ENCODE measurements at places on chromosomes 11 and 22. TPM values are rescaled to one million over a fixed set of nuclear protein-coding genes. Genes with fewer than 3 reads are reported as not detected.

DNA sequence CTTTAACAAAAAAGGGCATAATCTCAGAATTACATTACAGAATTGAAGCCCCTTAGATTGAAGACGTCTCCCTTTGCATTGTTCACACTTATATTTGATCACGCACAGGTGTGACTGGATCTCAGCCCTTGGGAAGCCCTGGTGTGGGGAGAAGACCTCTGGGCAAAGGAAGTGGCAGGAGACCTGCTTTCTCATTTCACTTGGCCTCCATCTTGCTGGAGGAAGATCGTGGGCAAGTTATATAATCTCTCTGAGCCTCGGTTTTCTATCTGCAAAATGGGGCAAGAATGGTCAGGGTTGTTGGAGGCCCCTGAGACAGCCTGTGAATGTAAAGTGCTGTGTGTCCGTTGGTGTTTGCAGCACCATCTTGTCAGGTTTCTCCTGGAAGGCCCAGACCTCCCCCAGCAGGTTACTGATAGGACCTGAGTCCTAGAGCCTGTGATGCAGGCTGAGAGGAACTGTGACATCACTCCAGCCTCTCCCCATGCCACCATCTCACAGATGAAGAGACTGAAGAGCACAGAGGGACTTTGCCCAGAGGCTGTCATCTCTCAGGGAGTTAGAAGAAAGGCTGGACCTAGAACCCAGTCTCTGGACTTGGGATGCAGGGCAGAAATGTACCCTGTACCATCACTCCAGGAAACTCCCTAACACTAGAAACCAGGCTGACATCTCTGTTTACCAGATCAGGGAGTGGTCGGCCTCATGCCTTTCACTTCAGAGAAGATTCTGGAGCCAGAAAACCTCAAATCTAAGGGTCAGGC lies 1.1 kb upstream of the APOA1 start:
- peaks cover 7% of the 10 kb centered on the region for H3K4me1 ChIP-seq
- DNase-seq, result no peak
- H3K36me3 ChIP-seq, result 0 out of 2 replicates have a peak, but pooled peaks cover 2% of the 10 kb centered on the region
- H3K27ac ChIP-seq, result no peak overlapping the region

GRCh38 chr11:7543302-7543701 lies 29.5 kb downstream of the PPFIBP2 start:
- no peak overlapping the region for H3K27ac ChIP-seq
- peaks cover 25% of the 10 kb centered on the region for H3K27me3 ChIP-seq
- no peaks in the 10 kb centered on the region for H3K36me3 ChIP-seq
- no peak overlapping the region for H3K4me3 ChIP-seq
- DNase-seq, result no peak

DNA sequence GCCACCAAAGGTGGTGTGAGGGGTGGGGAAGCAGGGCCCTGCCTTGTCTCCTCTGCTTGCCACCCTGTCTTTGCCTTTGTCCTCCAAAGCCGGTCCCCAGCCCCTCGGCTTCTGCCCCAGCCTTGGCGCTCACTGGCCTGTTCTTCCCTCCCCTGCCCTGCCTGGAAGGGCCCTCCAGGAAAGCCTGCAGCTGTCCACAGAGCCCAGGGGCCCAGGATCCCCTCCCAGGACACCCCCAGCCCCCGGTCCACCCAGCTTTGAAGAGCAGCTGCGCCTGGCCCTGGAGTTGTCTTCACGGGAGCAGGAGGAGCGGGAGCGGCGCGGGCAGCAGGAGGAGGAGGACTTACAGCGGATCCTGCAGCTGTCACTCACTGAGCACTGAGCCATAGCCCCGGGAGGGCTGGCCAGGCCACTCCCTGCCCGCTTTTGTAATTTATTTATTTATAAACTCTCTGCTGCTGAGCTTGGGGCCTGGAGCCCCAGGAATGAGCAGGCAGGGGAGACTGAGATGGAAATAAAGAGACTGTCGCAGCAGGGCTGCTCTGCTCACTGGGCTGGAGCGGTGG lies 1.3 kb upstream of the SSH3 start:
- H3K27ac ChIP-seq, result peak overlapping the region; percentile 42
- no peaks in the 10 kb centered on the region for H3K27me3 ChIP-seq
- H3K4me3 ChIP-seq, result no peak overlapping the region
- peak; percentile 49 for DNase-seq

GRCh38 chr11:116895048-116895757 lies 57.8 kb upstream of the APOA1 start:
- H3K36me3 ChIP-seq, result peaks cover 10% of the 10 kb centered on the region
- H3K4me3 ChIP-seq, result no peak overlapping the region

- H3K27me3 ChIP-seq, result no peaks in the 10 kb centered on the region
- DNase-seq, result no peak
- H3K36me3 ChIP-seq, result no peaks in the 10 kb centered on the region
- peaks cover 15% of the 10 kb centered on the region for H3K4me1 ChIP-seq
Observed at GRCh38 chr11:86184728-86185380, 59.7 kb upstream of the EED start.

The NCAM1 gene
- total RNA-seq, result not detected

- no peaks in the 10 kb centered on the region for H3K36me3 ChIP-seq
- no peak overlapping the region for H3K4me3 ChIP-seq
- H3K27ac ChIP-seq, result no peak overlapping the region
- DNase-seq, result no peak
- H3K4me1 ChIP-seq, result no peaks in the 10 kb centered on the region
- no peaks in the 10 kb centered on the region for H3K27me3 ChIP-seq
Observed at GRCh38 chr11:66800720-66801428, 42.4 kb upstream of the RCE1 start.

DNA sequence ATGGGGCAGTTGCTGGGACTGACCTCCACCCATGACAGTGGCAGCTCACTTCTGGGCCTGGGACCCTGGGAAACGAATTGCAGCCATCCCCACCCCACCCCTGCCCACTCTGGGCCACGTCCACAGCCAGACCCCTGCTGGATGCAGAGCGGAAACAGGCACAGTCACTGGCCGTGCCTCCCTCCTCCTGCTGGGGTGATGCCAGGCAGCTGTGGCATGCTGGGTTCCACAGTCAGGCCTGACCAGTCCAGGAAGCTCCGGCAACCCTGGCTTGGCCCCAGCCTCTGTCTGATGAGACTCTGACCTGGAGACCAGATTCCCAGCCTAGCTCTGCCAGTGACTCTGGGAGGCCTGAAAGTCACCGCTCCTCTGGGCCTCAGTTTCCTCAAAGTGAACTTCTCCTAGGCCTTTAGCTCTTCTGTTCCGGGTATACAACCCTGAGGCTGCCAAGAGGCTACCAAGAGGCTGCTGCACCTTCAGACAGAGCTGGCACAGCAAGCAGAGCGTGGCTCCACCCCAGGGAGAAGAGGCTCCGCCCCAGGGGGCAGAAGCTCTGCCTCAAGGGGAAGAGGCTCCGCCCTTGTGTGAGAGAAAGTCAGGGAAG lies 8.9 kb downstream of the SULT4A1 start:
- H3K4me1 ChIP-seq, result no peaks in the 10 kb centered on the region
- no peak for DNase-seq
- H3K27me3 ChIP-seq, result peaks cover 18% of the 10 kb centered on the region
- H3K36me3 ChIP-seq, result no peaks in the 10 kb centered on the region
- no peak overlapping the region for H3K27ac ChIP-seq
- H3K4me3 ChIP-seq, result no peak overlapping the region

The SLC17A6 gene
- total RNA-seq, result not detected

DNA sequence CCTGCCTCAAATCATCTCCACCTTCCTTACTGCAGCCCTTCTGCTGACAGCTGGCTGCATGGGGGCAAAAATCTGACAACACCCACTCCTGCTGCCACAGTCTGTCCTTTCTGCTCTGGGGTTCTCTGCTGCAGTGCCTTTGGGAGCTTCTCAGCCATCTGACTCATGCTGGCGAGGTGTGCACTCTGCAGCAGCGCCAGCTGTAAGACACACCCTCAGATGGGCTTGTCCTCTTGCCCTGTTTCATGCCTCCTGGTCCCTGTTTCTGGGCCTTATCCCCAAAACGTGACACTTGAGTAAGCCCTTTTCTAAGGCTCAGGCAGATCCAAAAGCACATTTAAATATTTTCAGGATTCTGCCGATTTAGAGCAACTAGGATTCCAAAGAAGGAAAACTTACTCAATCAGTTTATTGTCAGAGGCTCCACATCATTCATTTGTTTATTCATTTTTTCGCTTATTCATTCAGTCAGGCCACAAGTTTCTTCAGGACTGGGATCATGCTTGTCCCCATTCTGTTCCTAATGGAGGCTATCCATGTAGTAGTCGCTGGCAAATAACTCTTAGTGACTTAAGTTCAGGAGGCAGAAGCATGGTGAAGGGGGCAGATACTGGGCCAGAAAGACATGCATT lies 60.2 kb downstream of the SMIM38 start:
- peaks cover 3% of the 10 kb centered on the region for H3K27me3 ChIP-seq
- H3K4me1 ChIP-seq, result peaks cover 12% of the 10 kb centered on the region
- no peak overlapping the region for H3K4me3 ChIP-seq

- H3K27me3 ChIP-seq, result no peaks in the 10 kb centered on the region
- no peaks in the 10 kb centered on the region for H3K36me3 ChIP-seq
- no peak overlapping the region for H3K27ac ChIP-seq
Observed at GRCh38 chr11:9951807-9952206, 287.9 kb downstream of the SWAP70 start.

GRCh38 chr11:130554241-130555055 lies 106.0 kb downstream of the ADAMTS15 start:
- no peak overlapping the region for H3K27ac ChIP-seq
- peaks cover 15% of the 10 kb centered on the region for H3K4me1 ChIP-seq
- no peaks in the 10 kb centered on the region for H3K27me3 ChIP-seq
- peak; percentile 66 for DNase-seq
- H3K4me3 ChIP-seq, result no peak overlapping the region

DNA sequence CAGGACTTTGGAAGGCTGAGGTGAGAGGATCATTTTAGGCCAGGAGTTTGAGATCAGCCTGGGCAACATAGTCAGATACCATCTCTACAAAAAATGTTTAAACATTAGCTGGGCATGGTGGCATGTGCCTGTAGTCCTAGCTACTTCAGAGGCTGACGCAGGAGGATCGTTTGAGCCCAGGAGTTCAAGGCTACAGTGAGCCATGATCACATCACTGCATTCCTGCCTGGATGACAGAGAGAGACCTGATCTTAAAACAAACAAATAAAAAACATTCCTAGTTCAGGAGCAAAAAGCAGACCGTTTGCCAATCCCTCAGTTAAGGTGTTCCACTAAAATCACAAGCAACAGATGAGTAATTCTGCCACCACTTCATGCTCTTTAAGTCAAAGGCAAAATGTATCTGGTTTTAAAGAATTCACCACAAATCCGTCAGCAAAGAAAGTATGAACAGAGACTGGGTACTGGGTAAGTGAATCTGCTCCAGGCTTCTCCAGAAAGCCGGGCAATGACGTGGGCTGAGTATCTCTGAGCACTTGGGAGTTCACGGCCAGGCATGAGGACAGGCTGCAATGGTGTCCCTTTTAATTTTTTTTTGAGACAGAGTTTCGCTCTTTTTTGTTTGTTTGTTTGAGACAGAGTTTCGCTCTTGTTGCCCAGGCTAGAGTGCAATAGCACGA lies 19.5 kb downstream of the CLTCL1 start:
- peak; percentile 90 for DNase-seq
- no peak overlapping the region for H3K4me3 ChIP-seq
- H3K36me3 ChIP-seq, result 0 out of 2 replicates have a peak, but pooled peaks cover 5% of the 10 kb centered on the region
- peaks cover 21% of the 10 kb centered on the region for H3K4me1 ChIP-seq
- peak overlapping the region; percentile 96 for H3K27ac ChIP-seq

The SLC15A3 gene
- total RNA-seq, result not detected

DNA sequence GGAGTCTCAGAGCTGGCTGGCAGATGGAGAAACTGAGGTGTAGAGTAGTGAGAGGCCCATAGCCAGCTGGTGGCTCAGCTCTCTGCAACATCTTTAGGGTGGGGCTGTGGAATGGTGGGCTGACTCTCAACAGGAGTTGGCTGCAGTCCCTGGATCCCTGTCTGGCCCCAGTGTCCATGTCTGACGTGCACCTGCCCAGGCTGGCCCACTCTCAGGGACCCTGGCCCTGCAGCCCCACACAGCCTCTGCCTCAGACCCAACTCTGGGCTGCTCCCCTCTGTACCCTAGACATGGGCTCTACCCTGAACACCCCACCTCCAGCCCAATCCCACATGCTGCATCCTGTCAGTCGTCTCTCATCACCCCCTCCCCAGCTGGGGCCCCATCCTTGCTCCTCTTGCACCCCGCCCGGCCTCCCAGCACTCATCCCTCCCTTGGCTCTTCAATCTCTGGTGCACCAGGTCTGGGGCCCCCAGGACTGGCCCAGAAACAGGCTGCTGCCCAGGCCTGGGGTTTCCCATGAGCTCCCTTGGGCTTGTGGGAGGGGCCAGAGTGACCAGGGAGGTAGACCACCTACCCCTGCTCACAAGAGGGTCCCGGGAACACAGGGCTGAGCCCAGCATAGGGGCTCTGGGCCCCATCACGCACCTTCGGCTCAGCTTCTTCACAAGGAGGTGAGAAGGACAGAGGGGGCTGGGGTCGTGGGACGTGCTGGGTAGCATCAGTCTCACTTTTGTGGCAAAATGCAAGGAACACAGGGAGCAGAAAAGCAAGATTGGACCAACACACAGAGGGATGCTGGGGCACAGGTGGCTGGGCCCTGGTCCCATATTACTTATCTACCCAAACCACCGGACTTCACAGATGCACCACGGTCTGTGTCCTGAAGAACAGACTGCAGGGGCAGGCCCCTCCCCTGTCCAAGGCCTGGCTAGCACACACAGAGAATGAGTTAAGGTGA lies 31.5 kb downstream of the ARVCF start:
- DNase-seq, result no peak
- H3K27me3 ChIP-seq, result no peaks in the 10 kb centered on the region
- no peaks in the 10 kb centered on the region for H3K36me3 ChIP-seq

- H3K4me3 ChIP-seq, result no peak overlapping the region
- H3K27me3 ChIP-seq, result no peaks in the 10 kb centered on the region
- no peaks in the 10 kb centered on the region for H3K36me3 ChIP-seq
- peak; percentile 45 for DNase-seq
Observed at GRCh38 chr22:44685384-44686056, 16.5 kb upstream of the PRR5 start.

The MRGPRE gene
- not detected for total RNA-seq

The FXYD6 gene
- total RNA-seq, result not detected

The DGAT2 gene
- 14.3 TPM for total RNA-seq

The NAT10 gene
- total RNA-seq, result 48.7 TPM

The GAL3ST3 gene
- total RNA-seq, result not detected

DNA sequence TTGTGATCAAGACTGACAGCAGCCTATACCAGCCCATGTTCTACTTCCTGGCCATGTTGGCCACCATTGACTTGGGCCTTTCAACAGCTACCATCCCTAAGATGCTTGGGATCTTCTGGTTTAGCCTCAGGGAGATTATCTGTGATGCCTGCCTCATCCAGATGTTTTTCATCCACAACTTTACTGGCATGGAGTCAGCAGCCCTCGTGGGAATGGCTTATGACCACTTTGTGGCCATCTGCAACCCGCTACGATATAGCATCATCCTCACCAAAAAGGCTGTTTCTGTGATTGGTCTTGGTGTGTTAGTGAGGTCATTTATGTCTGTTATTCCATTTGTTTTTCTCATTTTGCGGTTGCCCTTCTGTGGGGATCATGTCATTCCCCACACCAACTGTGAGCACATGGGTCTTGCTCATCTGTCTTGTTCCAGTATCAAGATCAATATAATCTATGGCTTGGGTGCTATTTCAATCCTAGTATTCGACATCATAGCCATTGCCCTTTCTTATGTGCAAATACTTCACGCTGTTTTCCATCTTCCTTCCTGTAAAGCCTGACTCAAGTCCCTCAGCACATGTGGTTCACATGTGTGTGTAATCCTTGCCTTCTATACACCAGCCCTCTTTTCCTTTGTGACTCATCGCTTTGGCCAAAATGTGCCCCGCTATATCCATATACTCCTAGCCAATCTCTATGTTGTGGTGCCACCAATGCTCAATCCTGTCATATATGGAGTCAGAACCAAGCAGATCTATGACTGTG lies 23.6 kb downstream of the OR52E1 start:
- no peak overlapping the region for H3K27ac ChIP-seq
- no peak for DNase-seq
- H3K27me3 ChIP-seq, result no peaks in the 10 kb centered on the region
- H3K36me3 ChIP-seq, result no peaks in the 10 kb centered on the region

- no peaks in the 10 kb centered on the region for H3K27me3 ChIP-seq
- no peak overlapping the region for H3K4me3 ChIP-seq
- H3K27ac ChIP-seq, result no peak overlapping the region
Observed at GRCh38 chr11:28671274-28671673, 563.1 kb downstream of the METTL15 start.
